ENCODE measurements at places on chromosomes 3 and 15.

DNA sequence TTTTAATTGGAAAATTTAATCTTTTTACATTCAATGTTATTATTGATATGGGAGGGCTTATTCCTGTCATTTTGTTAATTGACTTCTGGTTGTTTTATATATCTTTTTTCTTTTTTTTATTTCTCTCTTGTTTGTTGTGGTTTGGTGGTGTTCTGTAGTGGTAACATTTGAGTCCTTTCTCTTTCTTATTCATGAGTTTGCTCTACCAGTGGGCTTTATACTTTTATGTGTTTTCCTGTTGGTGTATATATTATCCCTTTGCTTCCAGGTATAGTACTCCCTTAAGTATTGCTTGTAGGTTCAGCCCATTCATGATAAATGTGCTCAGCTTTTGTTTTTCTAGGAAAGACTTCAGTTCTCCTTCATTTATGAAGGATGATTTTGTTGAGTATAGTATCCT, 57.6 kb downstream of the GALK2 start:
- no peak for DNase-seq

DNA sequence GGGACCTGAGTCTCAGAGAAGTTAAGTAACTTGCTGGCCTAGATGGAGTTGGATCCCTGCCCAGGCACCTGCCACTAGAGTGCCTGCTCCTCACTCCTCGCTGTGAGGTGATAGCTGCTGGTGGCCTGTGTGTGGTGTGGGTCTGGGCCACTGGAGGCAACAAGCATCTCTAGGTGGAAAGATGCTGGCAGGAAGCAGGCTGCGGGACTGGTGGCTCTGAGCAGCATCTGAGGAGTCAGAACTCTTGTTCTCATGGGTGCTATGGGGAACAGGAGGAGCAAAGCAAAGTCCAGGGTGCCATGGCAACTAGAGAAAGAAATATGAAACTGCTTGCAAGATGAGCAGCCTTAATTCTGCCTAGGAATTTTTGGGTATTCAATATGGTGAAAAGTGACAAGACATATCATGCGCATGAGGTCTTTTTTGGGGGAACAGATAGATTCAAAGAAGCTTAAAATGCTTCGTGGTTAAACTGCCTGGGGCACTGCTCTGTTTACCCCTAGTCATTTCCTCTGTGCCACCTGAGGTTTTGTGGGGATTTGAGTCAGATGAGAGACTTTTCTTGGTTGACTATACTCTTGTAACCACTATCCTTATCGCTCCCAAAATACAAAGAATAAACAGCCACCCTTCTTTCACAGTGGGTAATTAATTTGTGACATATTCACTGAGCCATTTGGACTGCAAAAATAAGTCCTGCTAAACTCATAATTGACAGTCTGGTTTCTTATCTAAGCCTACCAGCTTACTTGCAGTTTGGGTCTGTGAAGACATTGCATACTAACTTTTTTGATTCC, 50.3 kb downstream of the MED12L start:
- DNase-seq: no peak

GRCh38 chr15:75125935-75126334, 75.7 kb upstream of the C15orf39 start:
- DNase-seq: no peak

GRCh38 chr3:188351648-188352047, 197.7 kb downstream of the LPP start:
- no peak for DNase-seq

DNA sequence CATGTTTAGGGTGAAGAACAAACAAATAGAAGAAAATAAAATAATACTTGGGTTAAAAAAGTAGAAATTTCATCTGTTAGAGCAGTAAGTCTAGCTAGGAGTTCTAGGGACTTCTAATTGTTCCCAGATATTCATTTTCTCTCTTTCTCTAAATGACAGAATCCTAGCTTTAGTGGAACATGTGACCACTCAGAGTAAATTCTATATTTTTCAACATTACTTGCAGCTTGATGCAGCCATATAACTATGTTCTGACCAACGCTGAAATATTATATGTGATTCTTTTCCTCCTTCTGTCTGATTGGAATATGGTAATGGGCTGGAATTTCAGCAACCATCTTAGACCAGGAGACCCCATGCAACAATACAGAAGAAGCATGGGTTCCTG, 8.1 kb downstream of the PTX3 start:
- no peak for DNase-seq

DNA sequence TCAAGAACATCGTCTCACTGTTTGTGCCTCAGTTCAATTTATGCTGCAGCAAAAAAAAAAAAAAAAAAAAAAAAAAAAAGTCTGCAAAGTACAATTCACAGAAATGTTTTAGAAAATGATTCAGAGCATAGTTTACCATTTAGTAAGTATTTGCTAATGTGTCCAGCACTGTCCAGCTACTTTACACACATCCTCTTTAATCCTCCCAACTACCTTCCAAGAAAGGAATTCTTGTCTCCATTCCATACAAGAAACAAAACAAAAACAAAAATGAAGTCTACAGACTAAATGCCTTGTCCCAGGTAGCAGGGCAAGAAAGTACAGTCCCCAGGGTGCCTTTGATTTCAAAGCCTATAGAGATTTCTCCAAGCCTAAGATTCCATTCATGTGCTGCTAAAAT, 38.9 kb upstream of the SNTN start:
- no peak for DNase-seq

- no peak for DNase-seq
These were observed 20.7 kb upstream of the FBXL22 start for GRCh38 chr15:63576441-63576840.

DNA sequence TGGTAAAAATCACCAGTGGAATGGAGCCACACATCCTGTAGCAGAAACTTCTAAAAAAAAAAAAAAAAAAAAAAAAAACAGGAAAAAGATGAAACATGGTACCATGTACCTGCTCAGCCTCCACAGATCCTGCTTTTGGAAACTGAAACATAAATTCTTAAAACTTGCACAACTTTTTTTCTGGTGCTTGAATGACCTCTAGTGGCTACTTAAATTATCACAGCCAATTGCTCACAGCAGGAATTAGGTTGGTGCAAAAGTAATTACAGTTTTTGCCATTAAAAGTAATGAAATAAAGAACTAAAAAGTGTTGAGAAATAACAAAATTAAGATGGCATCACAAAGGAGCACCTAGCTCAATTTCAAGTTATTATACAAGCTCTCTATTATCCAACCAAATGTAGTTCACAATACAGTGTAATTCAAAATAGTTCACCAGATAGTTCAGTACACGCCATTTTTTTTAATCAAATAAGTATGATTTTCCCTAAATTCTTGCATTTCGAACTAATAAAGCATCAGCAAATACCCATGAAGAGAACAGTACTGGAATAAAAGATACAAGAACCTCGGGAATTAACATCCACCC, 80.6 kb downstream of the ULK4 start:
- no peak for DNase-seq

- no peak for DNase-seq
These were observed 10.1 kb upstream of the FOXB1 start for GRCh38 chr15:59993950-59994401.

GRCh38 chr3:188839187-188839695, 332.5 kb upstream of the TPRG1 start:
- DNase-seq: no peak

DNA sequence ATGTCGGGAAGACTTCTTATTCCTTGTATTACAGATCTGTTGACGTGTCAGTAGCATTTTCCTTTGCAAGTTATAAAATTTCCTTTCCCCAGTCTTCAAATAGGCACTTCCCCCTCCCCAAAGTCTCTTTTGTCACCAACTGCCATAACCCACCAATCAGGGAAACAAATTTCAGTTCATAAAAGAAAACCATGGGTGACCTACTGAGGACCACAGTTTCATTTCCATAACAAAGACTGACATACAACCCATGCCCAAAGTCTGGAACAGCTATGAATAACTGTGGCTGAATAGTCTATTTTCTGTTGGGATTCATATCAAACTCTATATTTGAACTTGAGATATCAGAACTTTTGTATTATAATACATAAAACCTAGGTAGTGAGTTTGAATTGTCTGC, 307.8 kb downstream of the KBTBD8 start:
- DNase-seq: no peak

- DNase-seq: no peak
These were observed 27.2 kb downstream of the LINGO1 start for GRCh38 chr15:77605547-77605946.

- DNase-seq: no peak
These were observed 63.8 kb downstream of the LPP start for GRCh38 chr3:188217726-188218125.

DNA sequence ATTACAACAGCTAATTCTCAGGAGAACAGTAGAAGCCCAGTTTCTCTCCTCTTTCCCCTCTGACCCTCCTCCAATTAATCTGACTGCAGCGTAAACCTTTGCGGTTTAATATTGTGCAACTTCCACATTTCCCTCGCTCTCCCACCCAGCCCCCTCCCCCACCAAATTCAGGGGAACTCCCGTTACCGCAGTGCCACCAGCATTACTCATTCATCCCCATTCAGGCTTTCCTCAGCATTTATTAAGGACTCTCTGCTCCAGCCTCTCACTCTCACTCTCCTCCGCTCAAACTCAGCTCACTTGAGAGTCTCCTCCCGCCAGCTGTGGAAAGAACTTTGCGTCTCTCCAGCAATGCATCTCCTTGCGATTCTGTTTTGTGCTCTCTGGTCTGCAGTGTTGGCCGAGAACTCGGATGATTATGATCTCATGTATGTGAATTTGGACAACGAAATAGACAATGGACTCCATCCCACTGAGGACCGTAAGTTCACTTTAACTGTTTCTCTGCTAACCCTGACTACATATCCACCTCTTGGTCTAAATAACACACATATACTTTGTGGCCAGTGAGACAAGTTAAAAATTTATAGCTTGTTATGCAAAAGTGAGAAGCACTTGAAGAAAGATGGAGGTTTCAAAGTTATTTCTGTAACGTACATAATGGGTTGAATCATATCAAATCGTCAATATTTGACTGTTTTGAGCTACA, at the start of gene PTX3:
Gene PTX3 (plus strand): TSS at position 268 of the 709 bp plus-strand sequence. CDS start 84 bp downstream, at position 352.
- DNase-seq: no peak

GRCh38 chr3:38782148-38782547, 33.9 kb downstream of the SCN10A start:
- no peak for DNase-seq

DNA sequence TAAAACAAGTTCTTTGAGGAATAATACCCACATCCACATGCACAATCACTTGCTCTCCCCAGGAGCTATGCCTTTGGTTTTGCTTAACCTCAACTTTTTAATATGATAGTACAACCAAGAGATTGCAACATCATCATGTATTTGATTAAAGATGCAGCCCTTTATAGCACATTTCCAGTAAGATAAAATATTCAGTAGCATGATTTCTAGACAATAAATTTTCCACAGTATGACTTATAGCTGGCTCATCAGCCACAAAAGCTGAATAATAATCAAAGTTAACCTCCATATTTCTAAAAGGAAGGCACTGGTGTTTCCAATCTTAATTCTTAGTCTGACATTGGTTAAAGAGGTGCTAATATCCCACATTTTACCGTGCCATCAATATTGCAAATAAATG, 622.5 kb downstream of the TBL1XR1 start:
- no peak for DNase-seq

- DNase-seq: peak; percentile 45
These were observed 9.7 kb downstream of the RHCG start for GRCh38 chr15:89486726-89487050.

GRCh38 chr15:66643033-66643432, 59.0 kb upstream of the SMAD6 start:
- no peak for DNase-seq

- DNase-seq: no peak
These were observed 495.0 kb downstream of the NLGN1 start for GRCh38 chr3:173892547-173892946.

GRCh38 chr15:69299943-69300588, 1.4 kb downstream of the PAQR5 start:
- DNase-seq: no peak

DNA sequence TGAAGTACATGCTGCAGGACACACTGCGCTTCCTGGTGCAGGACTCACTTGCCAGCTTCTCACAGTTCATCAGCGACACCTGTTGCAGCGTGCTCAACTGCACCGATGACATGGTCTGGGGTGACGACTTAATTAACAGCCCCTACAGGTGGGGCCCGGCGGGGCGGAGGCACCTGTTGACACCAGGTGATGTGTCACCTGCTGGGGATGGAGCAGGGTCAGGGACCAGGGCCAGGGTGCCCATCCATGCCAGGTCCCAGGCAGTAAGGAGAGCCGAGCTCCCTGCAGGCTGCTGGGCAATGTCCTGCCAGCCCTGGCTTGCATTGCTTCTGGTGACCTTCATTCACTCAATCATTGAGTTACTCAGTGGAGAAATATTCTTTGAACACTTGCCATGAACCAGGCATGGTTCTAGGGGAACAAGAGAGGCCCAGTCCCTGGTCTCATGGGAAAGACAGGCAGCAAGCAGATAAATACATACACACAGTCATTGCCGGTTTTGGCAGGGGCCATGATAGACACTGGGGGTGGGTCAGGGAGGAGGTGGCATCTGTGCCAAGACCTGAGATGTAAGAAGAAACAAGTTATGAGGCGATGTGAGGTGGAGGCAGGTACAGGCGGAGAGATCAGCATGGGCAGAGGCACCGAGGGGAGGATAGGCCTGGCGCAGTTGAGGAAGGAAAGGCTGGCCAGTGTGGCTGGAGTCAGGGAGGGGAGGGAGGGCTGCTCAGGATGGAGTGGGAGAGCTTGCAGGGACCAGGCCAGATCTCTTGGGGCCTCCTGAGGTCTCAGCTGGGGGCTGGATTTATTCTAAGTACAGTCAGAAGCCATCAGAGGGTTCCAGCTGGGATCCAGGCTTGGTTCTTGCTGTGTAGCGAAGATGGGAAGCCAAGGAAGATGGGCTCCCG, 30.8 kb downstream of the DNAH1 start:
- DNase-seq: no peak

- DNase-seq: no peak
These were observed 59.0 kb downstream of the ABTB1 start for GRCh38 chr3:127731546-127732289.

DNA sequence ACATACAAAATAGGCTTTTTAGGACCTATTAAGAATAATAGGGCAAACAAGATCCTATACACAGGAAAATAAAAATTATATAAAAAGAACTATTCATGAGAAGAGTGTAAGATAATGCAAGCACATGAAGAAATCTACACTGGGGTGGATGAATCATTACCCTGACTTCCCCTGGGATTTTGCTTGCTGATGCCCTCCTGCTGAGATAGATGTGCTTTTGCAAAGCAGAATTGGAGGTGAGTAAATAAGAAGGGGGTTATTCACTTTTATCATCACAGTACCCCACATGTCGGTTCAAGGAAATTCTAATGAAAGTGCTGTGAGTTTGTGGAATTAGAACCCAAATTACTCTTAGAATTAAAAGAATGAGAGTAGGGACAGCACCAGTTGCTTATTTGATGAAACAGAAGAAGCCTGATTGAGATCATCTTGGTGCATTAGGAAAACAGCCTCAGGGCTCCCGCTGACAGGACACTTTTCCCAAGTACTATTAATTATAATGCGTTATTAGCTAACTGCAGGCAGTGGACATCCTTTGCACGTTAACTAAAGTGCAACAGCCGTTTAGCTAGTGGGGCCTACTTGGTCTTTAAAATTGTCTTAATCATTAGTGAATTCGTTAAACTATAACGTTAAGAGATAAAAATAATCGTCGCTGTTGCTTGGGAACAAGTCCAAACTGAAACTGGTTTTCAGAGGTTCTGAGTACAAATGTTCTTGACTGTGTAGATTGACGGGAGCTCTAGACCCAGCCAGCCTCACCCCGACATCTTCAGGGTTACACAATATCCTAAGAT, 48.4 kb downstream of the SLC2A2 start:
- no peak for DNase-seq

Data from activated naive CD4-positive, alpha-beta T cell treated with anti-CD3 and anti-CD28 coated beads, Interleukin-2, amount 50 U/mL, for 16 hours (primary cell).